ENCODE measurements at places on chromosomes 1 and 21. TPM values are rescaled to one million over a fixed set of nuclear protein-coding genes. Genes with fewer than 3 reads are reported as not detected.

DMAP1 gene
- 28.0 TPM for total RNA-seq

PLCH2 gene
- total RNA-seq = 0.72 TPM

OR2L8 gene
- not detected for total RNA-seq

DNA sequence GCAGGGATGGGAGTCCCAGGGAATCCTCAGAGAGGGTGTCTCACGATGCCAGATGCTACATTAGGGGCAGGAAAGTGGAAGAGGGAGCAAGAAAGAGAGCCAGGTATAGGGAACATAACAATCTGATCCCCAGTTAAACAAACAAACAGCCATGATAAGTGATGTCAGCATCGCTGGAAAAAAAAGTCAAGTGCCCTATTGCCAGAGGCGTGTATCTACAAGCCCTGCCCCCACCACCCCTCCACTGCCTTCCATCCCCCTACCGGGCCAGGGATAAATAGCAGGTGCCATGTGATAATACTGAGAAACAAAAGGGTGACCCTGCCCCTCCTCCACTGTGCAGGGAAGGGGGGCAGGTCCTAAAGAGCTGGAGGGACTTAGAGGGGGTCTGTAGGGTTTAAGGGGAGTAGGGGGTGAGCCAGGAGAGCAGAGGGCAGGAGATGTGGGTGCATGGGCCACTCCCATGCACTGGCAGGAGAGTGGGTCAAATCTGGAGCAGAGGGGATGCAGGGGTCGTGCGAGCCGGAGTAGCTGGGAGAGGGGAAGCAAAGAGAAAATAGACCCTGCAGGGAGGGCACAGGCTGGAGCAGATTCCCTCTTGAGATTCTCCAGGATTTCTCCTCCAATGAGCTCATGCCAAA is 3.4 kb downstream of the SLC26A9 start:
- H3K27me3 ChIP-seq = peaks cover 57% of the 10 kb centered on the region
- ATAC-seq = no peak

DNA sequence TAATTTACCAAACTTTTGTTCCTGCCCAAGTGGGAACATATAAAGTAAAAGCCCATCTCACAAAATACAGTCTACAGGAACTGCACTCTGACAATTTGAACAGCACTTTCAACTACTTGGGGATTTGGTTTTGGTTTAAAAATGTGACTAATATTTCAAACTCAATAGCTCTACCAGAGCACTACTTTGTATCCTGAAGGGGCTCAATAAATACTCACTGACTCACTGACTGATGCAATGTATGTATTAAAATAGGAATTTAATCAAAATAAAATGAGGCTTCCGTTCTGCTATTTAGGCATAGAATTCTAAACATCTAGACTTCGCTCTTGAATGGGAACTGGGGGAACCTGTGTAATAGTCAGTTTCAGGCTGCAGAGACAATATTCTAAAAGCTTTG is 21.9 kb downstream of the EFCAB14 start:
- no peaks in the 10 kb centered on the region for H3K4me1 ChIP-seq
- no peak overlapping the region for H3K4me3 ChIP-seq
- H3K27ac ChIP-seq = no peak overlapping the region
- no peak for ATAC-seq
- no peaks in the 10 kb centered on the region for H3K27me3 ChIP-seq

GRCh38 chr21:46284077-46284644 is 1.2 kb downstream of the MCM3AP start:
- no peak overlapping the region for H3K4me3 ChIP-seq
- ATAC-seq = no peak
- peaks cover 32% of the 10 kb centered on the region for H3K4me1 ChIP-seq
- H3K27ac ChIP-seq = no peak overlapping the region
- H3K36me3 ChIP-seq = peaks cover 54% of the 10 kb centered on the region

DNA sequence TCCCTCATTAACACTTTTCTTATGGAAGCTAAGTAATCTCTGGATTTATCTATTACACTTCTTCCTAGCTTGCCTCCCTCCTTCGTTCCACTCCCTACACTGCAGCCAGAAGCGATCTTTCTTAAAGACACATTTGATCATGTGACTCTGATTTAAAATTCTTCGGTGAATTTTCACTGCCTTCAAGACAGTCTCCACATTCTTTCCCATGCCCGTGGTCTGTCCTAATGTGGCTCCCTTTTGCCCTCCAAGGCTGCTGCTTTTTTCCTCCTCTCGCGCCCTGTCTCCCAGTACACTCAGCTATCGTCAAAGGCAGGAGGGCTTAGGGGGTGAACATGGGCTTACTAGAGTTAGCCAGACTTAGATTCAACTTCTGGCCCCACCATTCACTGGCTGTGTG is 64.4 kb downstream of the SDCCAG8 start:
- H3K4me1 ChIP-seq = peaks cover 11% of the 10 kb centered on the region
- no peak for ATAC-seq
- no peaks in the 10 kb centered on the region for H3K27me3 ChIP-seq
- H3K27ac ChIP-seq = no peak overlapping the region
- no peaks in the 10 kb centered on the region for H3K36me3 ChIP-seq

DNA sequence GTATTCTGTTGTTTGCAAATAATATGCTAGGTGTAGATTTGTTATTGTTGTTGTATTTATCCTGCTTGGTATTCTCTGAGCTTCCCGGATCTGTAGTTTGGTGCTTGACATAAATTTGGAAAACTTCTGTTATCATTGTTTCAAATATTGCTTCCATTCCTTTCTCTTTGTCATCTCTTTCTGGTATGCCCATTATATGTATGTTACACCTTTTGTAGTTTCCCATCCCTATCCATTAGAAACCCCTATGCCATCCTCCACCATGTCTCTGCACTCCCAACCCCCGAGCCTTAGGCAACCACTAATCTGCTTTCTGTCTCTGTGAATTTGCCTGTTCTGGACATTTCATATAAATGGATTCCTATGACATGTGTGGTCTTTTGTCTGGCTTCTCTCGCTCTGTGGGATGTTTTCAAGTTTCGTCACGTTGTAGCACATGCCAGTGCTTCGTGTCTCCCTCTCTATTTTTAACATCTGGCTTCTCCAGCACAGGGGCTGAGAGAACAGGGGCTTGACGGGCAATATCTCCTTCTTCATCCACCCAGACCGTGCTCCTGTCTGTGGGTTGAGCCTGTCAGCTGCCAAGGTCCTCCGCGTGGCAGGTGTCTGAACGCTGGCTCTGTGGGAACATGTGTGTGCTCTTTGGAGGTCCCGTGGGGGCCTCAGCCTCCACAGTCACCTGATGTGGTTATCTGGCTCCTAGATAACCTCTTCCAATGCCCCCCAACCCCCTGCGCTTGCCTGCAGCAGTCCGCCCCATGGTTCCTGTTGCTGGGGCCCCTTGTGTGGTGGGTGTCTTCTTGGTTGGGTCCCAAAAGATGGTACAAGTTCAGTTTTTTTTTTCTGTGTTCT is 32.8 kb upstream of the MAN1C1 start:
- H3K27ac ChIP-seq = no peak overlapping the region
- ATAC-seq = no peak
- H3K27me3 ChIP-seq = no peaks in the 10 kb centered on the region
- H3K36me3 ChIP-seq = no peaks in the 10 kb centered on the region

GRCh38 chr1:18951818-18952391 is 4.6 kb downstream of the IFFO2 start:
- H3K4me1 ChIP-seq = peaks cover 64% of the 10 kb centered on the region
- no peaks in the 10 kb centered on the region for H3K36me3 ChIP-seq
- ATAC-seq = no peak

- H3K4me1 ChIP-seq = no peaks in the 10 kb centered on the region
- no peak for ATAC-seq
- no peaks in the 10 kb centered on the region for H3K36me3 ChIP-seq
- no peak overlapping the region for H3K4me3 ChIP-seq
- peaks cover 7% of the 10 kb centered on the region for H3K27me3 ChIP-seq
These were observed 141.0 kb downstream of the ATP6V1G3 start for GRCh38 chr1:198399452-198399851.

DNA sequence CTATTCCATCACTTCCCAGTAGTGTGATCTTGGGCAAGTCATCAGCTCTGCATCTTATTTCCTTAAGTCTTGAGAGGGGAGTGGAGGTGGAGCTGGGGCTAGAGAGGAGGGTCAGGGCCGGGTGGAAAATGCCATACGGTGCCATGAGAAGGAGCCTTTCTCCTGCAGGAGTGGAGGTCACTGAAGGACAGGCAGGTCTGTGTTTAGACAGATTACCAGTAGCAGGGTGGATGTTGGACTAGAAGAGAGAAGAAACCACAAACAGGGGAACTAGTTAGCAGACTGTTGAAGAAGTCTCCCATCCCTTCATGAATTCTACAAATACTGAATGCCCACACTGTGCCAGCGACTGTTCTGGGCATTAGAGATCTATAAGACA is 13.9 kb upstream of the CPT2 start:
- H3K4me3 ChIP-seq = no peak overlapping the region
- peak overlapping the region; percentile 59 for H3K27ac ChIP-seq
- no peaks in the 10 kb centered on the region for H3K27me3 ChIP-seq
- no peaks in the 10 kb centered on the region for H3K36me3 ChIP-seq
- no peak for ATAC-seq

DNA sequence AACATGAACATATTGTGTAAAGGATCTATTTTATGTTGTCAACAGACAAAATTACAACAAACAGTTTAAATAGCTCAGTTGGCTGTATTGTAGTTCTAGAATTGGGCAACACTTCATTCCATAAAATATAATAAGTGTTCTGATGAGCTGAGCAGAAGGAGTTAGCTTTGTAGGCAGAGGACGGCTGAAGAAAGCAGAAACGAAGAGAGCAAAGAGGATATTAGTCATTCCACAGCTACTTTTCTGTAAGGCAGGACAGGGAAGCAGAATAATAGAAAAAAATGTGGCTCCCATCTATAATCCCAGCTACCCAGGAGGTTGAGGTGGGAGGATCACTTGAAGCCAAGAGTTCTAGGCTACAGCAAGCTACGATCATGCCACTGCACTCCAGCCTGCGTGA is 20.2 kb upstream of the IVNS1ABP start:
- no peak overlapping the region for H3K27ac ChIP-seq
- H3K27me3 ChIP-seq = no peaks in the 10 kb centered on the region
- ATAC-seq = peak; percentile 19
- H3K4me1 ChIP-seq = no peaks in the 10 kb centered on the region
- H3K36me3 ChIP-seq = no peaks in the 10 kb centered on the region

DNA sequence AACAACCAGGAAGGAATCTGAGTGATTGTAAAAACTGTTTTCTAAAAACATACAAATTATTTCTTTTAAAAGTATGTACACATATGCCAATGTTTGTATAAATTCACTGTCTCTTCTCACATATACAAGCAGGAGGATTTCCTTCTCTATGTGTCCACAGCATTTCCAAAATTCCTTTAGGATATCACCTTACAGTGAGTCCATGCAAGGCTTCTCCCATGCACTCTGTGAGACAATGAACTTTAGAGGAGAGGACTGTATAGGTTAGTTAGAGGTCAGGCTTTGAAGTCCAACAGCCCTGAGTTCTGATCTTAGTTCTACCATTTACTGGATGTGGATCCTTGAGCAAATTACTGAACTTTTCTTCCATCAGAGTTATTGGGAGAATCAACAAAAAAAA is 34.1 kb upstream of the USH2A start:
- no peak for ATAC-seq

DNA sequence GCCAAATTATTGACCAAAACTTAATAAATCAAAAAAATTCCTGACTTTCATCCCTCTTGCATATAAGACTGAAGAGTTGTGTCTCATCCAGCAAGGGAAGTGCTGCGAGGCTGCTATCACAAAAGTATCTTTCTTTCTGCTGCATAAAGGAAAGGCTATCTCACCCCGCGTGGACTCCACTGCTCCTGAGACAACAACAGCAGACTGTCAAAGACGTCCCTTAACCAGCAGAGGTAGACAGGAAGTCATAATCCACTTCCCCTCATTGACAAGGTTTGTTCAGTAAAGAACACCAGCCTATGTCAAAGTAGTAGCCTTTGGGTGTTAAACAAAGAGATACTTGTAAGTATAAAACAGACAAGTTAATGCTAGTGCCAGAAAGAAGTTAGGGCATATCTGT is 29.4 kb downstream of the VPS26C start:
- no peaks in the 10 kb centered on the region for H3K27me3 ChIP-seq
- no peak overlapping the region for H3K4me3 ChIP-seq
- H3K27ac ChIP-seq = no peak overlapping the region
- H3K4me1 ChIP-seq = no peaks in the 10 kb centered on the region
- peaks cover 82% of the 10 kb centered on the region for H3K36me3 ChIP-seq
- ATAC-seq = no peak

- H3K36me3 ChIP-seq = no peaks in the 10 kb centered on the region
- ATAC-seq = no peak
- peaks cover 7% of the 10 kb centered on the region for H3K27me3 ChIP-seq
- H3K27ac ChIP-seq = no peak overlapping the region
- no peaks in the 10 kb centered on the region for H3K4me1 ChIP-seq
- H3K4me3 ChIP-seq = no peak overlapping the region
These were observed 639 bp downstream of the IL20 start for GRCh38 chr1:206866062-206866461.

DNA sequence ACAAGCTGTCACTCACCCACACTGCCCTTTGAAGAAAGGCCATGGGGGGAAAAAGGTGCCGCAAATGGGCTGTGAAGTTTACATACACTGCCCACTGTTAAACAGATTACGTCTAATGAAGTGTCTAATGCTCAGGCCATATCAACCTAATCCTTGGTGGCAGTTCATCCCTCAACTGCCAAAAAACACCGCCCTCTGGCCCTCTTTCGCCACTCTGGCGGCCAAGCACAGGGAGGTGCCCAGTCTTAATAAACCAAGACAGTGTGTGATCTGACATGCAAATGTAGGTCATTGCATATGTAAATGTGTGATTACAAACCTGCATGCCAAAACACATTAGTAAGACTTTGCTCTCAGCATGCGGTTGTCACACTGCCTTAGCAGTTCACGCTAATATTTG is 89.5 kb downstream of the NEK7 start:
- H3K4me3 ChIP-seq = no peak overlapping the region
- H3K4me1 ChIP-seq = peaks cover 10% of the 10 kb centered on the region
- H3K36me3 ChIP-seq = no peaks in the 10 kb centered on the region
- no peak overlapping the region for H3K27ac ChIP-seq
- no peak for ATAC-seq
- no peaks in the 10 kb centered on the region for H3K27me3 ChIP-seq

DNA sequence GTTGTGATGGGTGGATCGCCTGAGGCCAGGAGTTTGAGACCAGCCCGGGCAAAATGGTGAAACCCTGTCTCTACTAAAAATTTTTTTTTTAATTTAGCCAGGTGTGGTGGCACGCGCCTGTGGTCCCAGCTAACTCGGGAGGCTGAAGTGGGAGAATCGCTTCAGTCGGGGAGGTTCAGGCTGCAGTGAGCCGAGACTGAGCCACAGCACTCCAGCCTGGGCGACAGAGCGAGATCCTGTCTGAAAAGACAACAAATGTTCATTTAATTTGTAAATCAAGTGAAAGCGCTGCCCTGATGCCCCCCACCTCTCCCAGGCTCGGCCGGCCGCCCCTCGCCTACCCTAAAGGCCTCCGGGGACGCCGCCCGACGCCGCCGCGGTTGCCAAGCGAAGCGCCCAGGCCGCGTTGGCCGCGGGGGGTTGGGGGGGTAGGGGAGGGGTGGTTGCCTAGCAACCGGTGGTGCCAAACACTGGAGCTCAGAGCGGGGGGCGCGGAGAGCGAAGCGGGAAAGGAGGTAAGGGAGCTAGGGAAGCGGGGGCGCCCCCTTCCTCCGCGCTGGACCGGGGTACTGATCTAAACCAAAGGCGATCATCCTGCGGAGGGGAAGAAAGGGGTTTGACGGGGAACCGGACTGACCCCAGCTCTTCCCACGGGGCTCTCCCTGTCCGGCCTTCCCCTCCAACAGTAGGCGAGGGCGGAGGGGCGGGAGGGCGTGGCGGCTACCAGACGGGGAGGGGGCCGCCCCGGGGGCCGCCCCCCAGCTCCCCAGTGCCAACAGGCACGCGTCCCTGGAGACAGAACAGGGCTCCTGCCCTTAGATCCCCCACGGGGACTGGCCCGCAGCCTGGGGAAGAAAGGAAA is at the start of gene TEKT2:
Gene TEKT2 (plus strand): TSS at position 460 of the 862 bp plus-strand sequence. CDS start 828 bp downstream, outside the sequence.
- ATAC-seq = no peak
- H3K36me3 ChIP-seq = no peaks in the 10 kb centered on the region
- H3K27ac ChIP-seq = no peak within 1 kb of the TSS
- H3K4me3 ChIP-seq = peak within 1 kb of the TSS; percentile 34
- peaks cover 24% of the 10 kb centered on the region for H3K4me1 ChIP-seq
- peaks cover 29% of the 10 kb centered on the region for H3K27me3 ChIP-seq

All from gastroesophageal sphincter (tissue), 4 donors.